ENCODE measurements at places on chromosomes 11 and 22.

DNA sequence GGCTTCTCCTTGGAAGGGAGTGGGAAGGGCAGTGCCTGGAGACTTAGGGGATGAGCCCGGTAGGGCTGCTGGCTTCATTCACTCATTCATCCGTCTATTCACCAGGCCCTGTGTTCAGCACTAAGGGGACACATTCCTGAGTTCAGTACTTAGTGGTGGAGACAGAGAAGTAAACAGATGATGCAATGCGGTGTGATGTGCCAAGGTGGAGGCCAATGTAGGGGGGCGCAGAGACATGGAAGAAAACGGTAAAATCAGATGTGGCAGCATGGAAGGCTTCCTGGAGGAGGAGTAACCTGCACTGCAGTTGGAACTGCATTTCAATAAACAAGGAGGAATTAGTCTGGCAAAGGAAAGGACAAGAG, 21.3 kb downstream of the GRIK4 start:
- DNase-seq, result no peak

- no peak for DNase-seq
Observed at GRCh38 chr11:112928136-112928535, 33.1 kb upstream of the NCAM1 start.

GRCh38 chr11:20162824-20163782, 2.8 kb upstream of the DBX1 start:
- no peak for DNase-seq

GRCh38 chr11:126214841-126215240, 3.3 kb downstream of the FAM118B start:
- DNase-seq, result no peak

DNA sequence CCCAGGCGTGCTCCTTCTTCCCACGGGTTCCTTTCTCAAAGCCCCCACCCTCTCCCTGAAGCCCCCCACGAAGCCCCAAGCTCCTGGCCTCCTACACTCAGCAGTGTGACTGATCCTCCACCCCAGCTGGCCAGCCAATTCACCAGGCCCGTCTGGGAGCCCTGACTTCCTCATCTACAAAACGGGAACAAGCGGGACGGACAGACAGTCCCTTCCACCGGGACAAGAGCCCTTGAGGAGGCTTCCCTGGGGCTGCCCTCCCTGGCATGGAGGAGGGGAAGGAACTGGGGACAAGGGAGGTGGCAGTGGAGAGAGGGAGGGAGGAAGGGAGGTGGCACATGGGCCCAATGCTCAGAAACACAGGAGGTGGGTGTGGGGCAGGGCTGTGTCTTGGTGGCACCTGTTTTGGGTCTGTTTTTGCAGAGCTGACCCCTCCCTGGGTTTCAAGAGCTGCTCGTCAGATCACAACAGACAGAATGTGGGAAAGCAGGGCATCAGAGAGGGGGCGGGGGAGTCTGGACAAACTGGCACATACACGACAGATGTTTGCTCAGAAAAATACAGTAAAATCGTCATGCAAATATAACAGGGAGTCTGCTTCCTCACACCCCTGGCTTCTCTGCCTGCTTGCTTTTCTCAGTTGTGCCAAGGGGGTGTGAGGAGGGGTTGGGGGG, 56.8 kb downstream of the ELFN2 start:
- DNase-seq, result no peak

- no peak for DNase-seq
Observed at GRCh38 chr22:20238536-20238900, 29.6 kb downstream of the RTN4R start.

DNA sequence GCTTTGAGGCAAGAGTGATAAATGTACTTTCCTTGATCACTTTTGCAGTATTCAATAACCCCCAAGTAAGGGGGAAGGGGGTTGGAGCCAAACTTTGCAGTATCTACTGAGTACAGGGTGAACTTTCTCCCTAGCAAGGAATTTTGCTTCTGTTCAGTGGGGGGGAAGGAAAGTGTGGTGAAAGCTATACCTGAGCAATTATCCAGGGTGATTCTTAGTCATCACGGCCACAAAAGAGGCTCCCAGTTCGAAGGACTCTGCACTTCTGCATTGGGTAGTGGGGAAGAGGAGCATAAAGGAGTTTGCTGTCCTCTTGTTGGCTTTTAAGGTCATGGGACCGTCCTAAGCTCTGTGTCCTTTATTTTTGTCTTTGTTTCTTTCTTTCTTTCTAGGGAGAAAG, 346.5 kb upstream of the SYN3 start:
- no peak for DNase-seq

- no peak for DNase-seq
Observed at GRCh38 chr22:21764038-21764804, 28.6 kb upstream of the YPEL1 start.

DNA sequence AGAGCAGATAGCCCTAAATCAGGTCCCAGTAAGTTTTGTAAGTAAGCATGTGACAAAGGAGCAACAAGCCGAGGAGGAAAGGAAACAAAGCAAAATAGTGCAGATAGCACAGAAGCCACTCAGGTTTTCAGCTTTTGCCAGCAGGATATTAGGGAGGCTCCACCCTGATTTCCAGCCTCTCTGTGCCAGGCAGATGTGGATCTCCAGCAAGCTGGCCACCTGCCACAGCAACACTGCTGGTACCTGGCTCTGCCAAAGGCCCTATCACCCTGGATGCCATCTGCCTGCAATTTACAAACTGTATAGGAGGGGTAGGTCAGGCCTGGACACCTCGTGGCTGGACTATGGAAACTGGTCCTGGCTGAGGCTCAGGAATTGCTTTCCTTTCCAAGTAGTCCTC, 12.2 kb upstream of the NNMT start:
- DNase-seq, result no peak

DNA sequence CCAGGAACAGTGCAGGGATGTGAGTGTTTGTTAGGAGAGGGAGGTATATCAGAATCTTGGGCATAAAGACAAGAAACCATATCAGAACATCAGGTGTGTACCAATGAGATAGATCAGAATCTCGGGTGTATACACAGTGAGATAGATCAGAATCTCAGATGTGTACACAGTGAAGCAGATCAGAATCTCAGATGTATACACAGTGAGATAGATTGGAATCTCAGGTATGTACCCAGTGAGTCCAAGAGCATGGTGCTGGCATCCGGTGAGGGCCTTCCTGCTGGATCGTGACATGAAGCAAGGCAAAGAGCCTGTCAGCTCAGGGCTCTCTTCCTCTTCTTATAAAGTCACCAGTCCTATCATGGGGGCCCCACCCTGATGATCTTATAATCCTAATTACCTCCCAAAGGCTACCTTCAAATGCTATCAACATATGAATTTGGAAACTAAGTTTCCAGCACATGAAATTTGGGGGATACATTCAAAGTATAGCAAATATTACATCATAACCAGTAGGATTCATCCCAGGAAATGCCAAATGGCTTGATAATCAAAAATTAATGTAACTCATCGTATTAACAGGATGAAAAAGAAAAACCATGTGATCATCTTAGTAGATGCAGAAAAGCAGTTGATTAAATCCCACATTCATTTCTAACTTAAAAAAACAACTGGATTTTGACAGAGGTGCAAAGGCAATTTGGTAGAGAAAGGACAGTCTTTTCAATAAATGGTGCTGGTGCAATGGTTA, 28.6 kb downstream of the PPARA start:
- DNase-seq, result no peak

DNA sequence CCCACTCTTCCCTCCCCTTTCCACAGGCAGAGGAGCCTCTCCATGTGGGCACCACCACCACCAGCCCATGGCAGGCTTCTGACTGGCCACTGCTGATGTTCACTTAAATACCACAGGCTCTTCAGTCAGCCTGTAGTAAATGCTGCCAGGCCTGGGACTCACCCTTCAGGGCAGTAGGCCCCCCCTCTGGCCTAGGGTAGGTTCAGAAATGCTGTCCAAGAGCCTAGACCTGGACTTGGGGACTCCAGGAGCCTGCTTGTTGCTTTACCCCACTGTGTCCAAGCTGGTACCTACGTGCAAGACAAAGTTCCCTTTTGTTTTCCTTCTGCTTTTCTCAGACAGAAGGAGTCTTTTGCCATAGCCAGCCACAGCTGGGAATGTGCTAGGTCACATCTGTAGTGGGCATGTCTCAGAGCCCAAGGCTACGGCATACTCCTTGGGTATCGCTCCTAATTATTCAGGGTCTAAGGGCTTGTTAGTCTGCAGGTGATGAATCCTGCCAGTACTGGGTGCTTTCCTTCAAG, 38.6 kb downstream of the TMEM135 start:
- no peak for DNase-seq

DNA sequence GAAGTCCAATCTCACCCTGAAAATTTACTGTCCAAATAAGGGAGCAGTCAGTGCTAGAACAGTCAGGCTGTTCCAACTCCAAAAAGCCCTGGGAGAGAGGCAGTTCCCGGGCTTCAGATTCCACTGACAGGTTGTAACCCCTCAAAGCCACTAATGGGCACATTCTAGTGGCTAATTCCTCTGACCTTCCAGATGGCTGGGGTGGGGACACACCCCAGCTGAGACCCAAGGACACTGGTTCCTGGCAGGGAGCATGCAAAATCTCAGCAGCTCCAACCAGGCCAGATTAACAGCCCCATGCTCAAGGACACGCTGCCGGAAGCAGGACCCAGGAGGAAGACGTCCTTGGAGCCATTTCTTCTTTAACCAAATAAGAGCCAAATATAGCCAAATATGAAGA, 92.7 kb downstream of the RPL27A start:
- DNase-seq, result no peak

GRCh38 chr11:67517784-67518552, 5.3 kb downstream of the CABP2 start:
- DNase-seq, result no peak

DNA sequence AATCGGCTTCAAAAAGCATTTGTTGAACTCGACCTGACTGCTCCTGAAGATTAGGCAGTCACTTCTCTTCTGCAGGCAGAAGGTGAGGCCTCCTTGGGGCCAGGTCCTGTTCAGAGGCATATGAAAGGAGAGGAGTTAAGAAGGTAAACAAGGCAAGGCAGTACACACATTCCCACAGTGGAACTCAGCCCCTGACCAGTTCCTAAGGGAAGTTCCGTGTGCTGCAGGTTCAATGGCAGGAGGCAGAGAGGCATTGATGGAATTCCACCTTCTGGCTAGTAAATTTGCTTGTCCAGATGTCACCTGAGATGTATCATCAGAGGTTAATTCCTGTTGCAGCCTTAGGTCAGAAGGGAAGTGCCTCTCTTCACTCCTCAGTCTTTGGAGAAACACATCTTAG, 337.0 kb upstream of the MTNR1B start:
- no peak for DNase-seq

DNA sequence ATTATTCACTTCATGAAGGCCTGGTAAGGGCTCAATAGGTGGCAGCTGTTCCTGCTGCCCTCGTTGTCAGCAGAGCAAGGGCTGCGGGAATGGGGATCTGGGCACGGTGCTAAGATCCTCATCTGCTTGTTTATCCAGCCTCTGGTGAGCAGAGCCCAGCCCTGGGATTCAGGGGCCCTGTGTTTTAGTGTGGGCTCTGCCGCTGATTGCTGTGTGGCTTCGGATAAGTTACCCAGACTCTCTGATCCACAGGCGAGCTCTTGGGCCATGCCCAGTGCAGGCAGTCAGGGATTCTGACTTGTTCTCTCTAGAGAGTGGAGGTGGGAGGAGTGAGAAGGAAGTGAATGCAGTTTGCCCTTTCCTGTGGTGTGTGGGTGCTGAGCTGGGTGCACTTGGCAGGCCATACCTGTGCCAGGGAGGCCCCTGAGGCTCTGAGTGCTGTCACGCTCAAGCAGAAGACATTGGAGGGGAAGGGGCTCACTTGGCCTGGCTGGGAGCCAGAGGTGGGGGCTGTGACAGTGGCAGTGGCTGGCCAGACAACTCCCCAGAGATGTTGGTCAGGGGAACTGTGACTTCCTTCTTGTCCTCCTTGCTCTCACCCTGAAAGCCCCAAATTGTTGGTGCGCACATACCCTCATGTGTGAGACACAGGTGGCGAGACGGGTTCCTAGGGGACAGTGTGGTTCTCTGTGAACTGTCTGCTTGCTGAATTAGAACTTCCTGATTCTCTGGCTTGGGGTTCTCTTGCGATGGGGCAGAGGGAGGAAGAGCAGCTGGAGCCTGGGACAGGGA, 43.7 kb downstream of the CD82 start:
- DNase-seq, result no peak

- DNase-seq, result no peak
Observed at GRCh38 chr11:12914400-12914912, 94.7 kb upstream of the RASSF10 start.

GRCh38 chr11:1293619-1294015, 15.8 kb downstream of the TOLLIP start:
- DNase-seq, result no peak

DNA sequence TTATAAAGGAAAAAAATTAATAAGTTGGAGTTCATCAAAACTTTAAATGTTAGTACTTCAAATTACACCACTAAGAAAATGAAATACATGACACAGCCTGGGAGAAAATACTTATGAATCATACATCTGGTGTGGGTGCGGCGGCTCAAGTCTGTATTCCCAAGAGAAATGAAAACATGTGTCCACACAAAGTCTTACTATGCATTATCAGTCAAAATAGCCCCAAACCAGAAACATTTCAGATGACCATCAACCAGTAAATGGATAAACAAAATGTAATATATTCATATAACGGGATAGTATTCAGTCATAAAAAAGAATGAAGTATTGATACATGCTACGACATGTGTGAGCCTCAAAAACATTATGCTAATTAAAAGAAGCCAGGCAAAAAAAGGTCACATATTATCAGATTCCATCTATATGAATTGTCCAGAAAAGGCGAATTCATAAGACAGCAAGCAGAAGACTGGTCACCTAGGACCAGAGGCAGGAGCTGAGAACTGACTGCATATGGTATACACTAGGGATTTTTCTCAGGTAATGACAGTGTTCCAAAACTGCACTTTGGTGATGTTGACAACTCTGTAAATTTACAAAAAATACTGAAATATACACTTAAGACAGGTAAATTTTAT, 5.3 kb upstream of the AKIP1 start:
- no peak for DNase-seq

- no peak for DNase-seq
Observed at GRCh38 chr11:6351782-6352382, 31.6 kb upstream of the CAVIN3 start.

GRCh38 chr11:31030138-31030792, 339.3 kb downstream of the DCDC1 start:
- DNase-seq, result no peak

GRCh38 chr22:47191671-47192650, 429.5 kb downstream of the TBC1D22A start:
- no peak for DNase-seq

GRCh38 chr22:48226026-48227013, 1463.9 kb downstream of the TBC1D22A start:
- no peak for DNase-seq

DNA sequence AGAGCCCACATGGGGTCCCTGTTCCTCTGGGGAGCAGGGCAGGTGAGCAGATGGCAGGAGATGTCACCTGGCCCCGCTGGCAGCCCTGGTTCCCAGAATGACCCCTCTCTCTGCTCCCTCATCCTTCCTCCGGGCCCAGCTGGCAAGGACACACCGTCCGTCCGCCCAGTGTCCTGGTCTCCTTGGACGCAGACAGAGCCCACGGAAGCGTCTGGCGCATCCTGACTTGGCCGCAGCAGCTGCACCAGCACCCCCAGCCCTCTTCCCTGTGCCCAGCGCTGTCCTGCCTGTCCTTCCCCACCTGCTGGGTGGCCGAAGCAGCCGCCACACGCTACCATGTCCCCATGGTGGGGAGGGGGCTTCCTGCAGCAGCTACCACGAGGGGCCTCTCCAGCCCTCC, 9.6 kb upstream of the CABP7 start:
- DNase-seq, result no peak
